ENCODE measurements at places on chromosomes 11 and 22. TPM values are rescaled to one million over a fixed set of nuclear protein-coding genes. Genes with fewer than 3 reads are reported as not detected.

Gene CECR2
- not detected for polyA plus RNA-seq

DNA sequence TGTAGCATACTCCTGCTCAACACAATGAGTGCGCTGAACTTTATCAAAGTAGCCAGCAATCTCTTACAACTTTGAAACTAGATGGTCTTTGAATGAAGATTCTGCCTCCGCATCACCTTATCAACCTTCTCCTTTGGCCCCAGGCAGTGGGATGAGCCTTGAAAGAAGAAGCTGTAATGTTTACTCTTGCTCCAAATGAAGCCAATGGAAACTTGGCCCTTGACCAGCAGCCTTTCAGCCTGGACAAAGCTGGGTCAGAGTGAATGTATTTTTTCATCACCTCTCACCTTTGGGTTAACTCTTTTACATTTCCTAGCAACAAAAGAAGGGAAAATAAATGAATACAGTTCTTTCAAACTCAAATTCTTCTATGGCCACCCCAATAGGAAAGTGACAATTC lies 359.1 kb downstream of the KCNA4 start:
- DNase-seq, result no peak

DNA sequence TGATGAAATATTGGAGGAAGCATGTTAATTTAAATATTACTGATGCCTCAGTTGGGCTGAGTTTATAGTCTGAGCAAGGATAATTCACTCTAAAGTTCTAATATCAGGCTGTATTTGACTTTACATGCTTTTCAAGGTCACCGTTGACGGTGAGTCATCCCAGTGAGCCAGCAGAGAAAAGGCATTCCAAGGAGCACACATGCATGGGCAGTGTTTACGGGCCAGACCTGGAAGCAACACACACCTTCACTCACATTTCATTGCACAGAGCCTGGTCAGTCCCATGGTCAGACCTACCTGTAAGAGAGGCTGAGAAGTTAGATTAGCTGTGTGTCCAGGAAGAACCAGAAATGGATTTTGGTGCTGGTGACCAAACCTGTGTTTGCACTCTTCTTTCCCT lies 53.5 kb downstream of the COMMD9 start:
- DNase-seq, result peak; percentile 36

GRCh38 chr11:14299921-14300320 lies 59.1 kb downstream of the RRAS2 start:
- no peak for DNase-seq

DNA sequence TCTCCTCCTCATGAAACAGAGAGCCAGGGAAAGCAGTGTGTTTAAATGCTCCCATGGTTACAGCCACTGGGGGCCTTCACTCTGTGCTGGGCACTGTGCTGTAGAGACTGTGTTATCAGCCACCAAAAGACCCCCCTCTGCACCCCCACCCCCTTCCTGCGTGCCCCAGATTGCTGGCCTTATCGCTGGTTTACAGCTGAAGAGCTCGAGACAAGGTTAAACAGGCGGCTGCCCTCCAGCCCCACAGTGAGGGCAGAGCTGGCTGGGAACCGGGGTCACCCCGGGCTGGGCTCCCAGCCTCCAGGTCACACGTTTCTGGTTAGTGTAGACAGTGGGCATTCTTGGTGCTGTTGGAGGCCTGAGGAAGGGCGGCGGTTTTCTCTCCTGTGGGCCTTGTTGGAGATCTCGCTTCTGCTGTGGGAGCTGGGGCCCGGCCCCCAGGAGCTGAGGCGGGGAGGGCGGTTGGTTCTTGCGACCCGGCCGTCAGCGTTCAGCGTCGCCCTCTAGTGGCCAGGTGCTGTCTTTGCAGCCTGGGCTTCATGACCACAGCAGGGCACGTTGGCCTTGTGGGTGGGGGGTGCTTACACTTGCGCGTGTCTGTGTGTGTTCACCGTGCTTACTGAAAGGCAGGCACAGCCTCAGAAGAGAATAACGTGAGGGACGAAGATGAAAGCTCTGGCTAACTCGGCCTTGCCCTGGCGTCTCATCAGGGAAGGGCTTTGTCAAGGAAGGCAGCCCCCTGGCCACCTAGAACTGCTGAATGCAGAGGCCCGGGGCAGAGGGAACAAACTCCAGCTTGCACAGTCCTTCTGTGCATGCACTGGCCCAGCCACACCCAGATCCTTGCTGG lies 40.8 kb downstream of the TBC1D22A start:
- no peak for DNase-seq

DNA sequence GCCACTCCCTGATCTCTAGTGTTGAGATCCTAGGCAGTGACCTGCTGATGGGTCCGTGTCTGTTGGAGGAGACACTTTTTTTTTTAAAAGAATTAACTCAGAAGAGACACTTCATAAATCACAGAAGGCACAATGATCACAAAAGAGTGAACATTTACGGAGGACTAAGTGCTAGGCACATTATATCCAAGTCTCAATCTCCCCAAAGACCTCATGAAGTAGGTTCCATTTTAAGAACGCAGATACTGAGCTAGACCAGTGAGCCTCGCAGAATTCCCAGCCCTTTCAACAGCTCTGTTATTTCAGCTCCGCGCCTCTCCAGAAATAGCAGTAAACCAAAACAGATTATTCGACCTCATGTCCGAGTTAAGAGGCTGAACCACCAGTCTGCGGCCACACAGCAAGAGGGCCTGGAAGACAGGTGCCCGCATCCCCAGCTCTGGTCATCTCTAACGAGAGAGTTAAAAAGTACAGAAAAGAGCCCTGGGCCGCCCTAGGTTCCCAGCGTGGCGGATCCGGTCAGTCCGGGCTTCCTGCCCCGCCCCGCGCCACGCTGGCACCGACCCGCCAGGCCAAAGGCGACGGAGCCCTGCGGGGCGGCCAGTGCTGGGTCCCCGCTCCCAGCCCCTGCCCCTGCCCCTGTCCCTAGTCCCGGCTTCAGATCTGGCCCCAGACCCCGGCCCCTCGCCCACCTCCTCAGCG lies 612 bp downstream of the XBP1 start:
- DNase-seq, result peak; percentile 54

- DNase-seq, result no peak
These were observed 89.0 kb downstream of the MICAL2 start for GRCh38 chr11:12199231-12199948.

GRCh38 chr11:70790671-70791300 lies 392.5 kb downstream of the CTTN start:
- no peak for DNase-seq

DNA sequence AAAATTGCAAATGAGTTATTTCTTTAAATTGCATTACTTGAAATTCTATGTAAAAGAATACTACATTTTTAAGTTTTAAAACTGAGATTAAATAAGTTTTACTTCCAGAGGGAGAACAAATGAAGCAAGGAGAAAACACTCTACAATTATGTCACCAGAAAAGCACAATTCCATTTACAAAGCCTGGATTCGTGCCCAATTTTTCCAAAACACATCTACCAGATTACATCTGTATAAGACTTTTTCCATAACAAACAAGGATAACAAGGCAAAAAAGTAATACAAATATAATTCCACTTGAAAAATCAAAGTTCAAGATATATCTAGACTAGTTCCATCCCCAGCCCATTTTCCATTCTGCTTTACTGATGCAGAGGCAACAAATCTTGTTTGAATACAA lies 40.5 kb downstream of the MTMR2 start:
- DNase-seq, result no peak
